Stimulated activated CD4-positive, alpha-beta T cell treated with anti-CD3 and anti-CD28 coated beads, Interleukin-15, amount 100 ng/mL, for 1 hour (primary cell): ENCODE measurements at places on chromosomes 2 and 18.

DNA sequence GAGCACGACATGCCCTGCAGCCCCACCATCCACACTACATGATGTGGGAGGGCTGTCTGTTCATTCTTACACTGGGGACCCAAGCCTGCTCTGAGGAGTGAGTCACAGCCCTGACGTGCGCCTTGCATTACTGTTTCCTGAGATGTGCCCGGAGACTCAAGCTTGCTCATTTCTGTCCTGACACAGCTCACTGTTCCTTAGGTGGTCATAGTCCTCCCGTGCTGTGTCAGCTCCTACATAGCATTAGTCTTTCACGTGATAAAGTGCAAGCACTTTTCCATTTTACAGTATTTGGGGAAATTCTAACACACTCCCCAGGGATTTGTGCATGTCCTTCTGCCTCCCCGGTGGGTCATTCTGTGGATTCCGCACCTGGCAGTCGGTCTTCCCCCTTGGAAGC, 46.2 kb upstream of the TRIM43B start:
- DNase-seq = no peak

DNA sequence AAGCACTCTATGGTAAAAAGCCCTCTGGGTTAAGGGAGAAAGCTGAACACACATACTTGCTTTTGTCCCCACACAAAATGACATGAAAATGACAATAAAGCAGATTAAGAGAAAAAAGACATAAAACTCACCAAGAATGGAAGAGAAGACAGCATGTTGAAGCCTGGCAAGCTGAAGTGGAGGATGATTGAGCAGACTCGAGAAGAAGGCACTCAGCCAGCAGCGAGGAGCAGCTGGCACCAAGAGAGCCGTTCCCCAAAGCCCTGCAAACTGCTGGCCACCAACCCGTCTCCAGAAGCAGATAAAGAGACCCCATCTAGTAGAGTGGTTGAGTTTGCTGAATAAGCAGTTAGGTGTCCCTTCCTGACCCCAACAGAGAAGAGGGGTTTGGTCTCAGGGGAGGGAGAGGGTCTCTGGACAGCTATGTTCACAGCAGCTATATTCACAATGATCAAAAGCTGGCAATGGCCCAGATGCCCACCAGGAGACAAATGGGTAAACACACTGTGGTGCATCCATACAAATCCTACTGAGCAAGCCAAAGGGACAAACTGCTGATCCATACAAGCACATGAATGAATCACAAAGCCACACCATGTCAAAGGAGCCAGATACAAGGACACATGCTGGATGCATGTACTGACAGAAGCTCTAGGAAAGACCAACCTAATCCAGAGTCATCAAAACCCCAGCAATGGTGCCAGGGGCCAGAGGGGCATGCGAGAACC, 36.9 kb downstream of the FAM168B start:
- DNase-seq = no peak

GRCh38 chr2:122238006-122238559, 482.6 kb downstream of the TSN start:
- no peak for DNase-seq

DNA sequence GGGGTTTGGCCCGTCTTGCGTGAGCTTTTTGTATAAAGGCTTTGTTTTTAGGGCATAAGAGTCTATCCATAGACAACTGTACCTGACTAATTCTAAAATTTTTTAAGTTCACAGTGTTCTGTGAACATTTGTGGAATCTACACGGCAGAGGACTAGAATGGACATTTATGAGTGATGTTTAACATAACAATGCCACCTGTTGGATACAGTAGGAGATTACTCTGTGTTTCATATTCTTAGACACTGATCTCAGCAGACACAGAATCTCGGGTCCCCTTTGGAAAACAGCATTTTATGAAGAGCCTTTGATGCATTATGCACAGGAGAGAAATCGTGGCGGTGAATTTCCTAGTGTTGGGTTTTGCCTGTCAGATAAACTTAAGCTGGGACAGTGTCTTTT, 752.2 kb downstream of the DPP10 start:
- no peak for DNase-seq

- no peak for DNase-seq
These were observed 71.1 kb upstream of the CTLA4 start for GRCh38 chr2:203796248-203797010.

DNA sequence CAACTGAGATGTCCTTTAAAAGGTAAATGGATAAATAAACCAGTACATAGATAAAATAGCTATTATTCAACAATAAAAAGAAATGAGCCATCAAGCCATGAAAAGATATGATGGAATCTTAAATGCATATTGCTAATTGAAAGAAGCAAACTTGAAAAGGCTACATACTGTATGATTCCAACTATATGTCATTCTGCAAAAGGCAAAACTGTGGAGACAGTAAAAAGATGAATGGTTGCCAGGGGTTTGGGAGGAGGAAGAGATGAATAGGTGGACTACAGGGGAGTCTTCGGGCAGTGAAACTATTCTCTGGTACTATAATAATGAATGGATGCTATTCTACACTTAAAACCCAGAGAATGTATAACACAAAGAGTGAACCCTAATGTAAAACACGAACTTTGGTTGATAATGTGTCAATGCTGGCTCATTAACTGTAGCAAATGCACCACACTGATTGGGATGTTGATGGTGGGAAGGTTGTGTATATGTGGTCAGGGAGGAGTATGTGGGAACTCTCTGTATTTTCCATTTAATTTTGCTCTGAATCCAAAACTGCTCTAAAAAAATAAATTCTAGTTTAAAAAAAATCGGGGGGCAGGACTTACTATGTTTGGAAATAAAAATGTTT, 73.7 kb upstream of the MYCN start:
- no peak for DNase-seq

DNA sequence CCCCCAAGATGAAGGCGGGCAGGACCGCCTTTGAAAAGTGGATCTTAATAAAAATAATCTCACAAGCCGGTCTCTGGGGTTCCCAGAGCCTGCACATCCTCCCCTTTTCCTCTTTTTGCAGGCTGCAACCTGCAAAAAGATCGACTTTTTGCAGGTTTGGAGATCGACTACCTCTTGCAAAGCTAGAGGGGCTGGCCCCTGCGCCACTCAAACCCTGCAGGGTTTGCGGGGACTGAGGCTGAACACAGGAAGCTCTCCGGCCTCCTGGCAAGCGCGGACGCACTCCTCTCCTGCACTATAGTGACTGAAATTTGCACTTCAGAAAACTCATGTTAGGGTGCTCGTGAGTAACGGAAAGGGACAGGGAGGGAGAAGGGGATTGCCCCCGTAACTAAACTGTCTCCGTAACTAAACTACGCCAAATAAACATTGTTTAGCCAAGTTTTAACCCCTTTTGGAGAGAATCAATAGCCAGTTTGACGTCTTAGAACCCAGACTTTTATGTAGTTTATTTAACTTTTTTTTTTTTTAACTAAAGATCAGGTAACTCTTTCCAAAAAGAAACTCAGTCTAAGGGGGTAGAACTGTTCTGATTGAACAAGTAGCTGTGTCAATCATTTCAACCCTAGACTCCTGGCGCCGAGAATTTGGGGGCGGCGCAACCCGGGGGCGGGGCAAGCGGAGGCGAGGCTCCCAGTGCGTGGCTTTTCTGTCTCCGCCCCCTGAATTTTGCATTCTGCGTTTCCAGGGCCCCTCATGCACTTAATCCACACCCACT, 2.5 kb downstream of the IGFBP5 start:
- no peak for DNase-seq

DNA sequence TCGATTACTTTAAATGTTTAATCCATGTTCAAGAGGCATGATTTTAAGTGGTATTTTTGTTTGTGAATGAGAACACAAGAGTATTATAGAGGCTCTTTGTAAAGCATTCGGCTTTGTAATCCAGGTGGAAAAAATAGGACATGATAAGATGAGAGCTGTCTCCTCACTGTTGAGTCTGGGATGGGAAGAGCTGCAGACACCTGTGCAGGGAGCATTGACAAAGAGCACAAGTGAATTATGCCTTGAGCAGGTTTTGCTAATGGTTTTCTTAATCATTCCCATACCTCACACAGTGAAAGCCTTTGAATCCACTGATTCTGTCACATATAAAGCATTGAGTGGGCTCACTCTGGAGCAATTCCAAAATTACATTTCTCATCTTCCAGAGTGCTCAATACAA, 9.6 kb downstream of the COL6A3 start:
- no peak for DNase-seq

GRCh38 chr2:172215172-172215935, 112.7 kb upstream of the DLX2 start:
- no peak for DNase-seq

DNA sequence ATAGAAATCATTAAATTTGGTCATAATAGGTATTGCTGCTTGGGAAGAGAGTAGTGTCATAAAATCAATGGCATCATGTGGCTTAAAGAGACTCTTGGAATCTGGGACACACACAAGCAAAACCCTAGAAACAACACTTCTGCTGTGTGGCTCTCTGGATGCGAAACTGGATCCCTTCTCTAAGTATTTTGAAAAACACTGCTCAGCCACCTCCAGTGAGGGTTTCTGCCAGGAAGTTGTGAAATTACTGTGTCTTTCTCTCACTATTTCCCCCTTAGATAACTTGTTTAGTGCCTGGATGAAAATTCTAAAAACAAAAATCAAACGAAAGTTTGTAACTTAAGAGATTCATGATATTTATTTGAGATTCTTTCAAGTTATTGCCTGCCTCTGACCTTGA, 163.8 kb downstream of the RHBDD1 start:
- DNase-seq = no peak

- DNase-seq = no peak
These were observed 69.7 kb downstream of the RPRM start for GRCh38 chr2:153408710-153409385.

DNA sequence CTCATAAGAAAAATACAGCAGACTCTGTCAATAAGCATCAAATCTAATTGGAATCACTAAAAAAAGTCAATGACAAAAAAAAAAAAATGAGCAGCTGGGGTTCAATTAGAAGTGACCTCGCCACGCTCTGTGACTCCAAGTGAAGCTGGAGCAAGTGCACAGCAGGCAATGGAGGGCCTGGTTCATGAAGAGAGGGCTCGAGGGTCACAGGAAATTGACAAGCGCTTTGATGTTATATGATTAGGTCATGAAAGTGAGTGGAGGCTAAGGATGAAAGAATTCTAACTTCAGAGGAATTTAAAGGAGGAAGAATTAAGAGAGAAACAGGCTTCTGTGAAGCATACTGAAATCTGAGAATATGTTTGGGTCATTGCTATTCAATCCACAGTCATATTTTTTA, 85.4 kb upstream of the TMEM18 start:
- no peak for DNase-seq
